Keratinocyte (primary cell): ENCODE measurements at places on chromosomes 2 and 18. TPM values are rescaled to one million over a fixed set of nuclear protein-coding genes. Genes with fewer than 3 reads are reported as not detected.

DNA sequence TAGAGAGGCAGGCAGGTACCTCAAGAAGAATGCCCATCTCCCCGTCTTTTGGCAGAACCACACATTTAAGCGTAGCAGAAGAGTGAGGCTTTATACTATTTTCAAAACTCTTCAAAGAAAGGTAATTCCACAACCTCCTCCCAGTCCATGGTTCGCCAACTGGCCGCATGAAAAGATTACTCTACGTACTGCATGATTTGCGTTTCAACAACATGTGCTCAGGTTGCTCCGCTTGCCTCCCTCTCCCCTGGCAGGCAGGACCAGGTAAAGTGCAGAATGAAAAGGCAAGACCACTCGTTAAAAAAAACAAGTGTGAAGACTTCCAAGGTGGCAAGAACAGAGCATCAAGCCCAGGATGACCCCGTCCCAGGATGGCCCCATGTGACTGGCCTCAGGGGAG lies 143.7 kb downstream of the SP3 start:
- DNase-seq: no peak

GRCh38 chr2:54704688-54705605 lies 18.5 kb upstream of the EML6 start:
- no peak for DNase-seq

GRCh38 chr2:189661148-189661956 lies at the start of gene ASNSD1:
ASNSD1 (plus strand) TSS chr2:189661459; CDS start chr2:189666133, 4,674 bp downstream.
- peak; percentile 100 for DNase-seq

DNA sequence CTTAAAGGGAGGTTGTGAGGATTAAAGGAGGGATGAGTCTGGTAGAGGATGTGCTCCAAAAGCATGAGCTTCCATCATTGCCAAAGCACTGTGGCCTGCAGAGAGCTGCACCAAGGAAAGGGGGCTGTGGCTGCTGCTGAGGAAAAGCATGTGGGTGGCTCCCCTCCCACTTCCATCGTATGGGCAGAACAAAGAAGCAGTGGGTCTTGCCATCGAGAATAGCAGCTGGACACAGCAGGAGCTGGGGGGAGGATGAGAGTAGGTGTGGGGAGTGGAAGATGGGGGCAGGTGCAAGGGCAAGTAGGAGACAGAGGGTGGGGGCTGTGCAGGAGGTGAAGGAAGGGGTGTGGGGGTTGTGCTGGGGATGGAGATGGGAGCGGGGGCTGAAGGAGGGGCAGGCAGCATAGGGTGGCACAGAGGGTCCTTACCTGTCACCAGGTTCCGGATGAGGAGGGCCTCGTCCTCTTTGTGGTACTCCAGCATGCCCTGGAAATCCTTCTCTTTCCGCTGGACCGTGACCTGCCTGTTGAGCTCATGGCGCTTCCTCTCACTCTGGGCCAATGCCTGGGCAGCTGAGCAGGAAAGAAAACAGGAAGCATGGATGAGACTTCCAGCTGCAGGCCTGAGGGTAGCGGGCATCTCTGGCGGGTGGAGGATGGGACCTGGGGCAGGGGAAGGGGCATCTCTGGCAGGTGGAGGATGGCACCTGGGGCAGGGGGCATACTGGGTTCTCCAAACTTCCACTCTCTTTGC lies 33.6 kb upstream of the ACAA2 start:
- no peak for DNase-seq

DNA sequence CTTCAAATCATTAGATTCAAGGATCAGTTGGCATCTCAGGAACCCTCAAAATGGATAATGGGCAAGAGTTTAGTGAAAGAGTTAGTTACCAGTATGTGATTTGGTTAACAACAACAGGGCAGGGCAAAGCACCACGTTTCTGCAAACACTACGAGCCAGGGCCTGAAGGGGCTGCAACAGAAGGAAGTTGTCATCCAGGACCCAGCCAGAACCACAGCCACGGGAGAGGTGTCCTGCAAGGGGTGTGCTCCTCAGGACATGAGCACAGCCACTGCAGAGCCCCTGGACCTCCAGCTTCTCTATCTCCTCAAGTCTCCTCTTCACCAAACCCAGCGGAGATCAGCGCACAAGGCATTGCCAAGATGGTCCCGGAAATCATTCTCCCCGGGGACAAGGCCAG lies 173.3 kb upstream of the PIEZO2 start:
- no peak for DNase-seq

- no peak for DNase-seq
These were observed 227.4 kb upstream of the CDH7 start for GRCh38 chr18:65523461-65523860.

DNA sequence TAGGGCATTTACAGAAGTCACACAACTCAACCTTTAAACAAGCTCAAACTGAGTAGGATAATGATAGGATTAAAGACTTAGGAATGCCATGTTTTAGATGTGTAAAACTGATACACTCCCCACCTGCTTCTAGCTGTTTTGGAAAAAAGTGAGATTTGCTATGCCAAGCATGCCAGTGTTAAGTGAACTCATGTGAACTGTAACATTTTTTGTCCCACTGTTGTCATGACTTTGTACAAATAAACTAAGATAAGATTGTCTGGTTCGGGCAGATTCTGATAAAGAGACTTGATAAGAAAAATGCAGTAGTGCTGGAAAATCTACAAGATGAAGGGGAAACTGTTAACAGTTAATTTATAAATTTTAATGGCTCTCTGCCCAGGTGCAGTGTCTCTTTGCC lies 66.5 kb downstream of the GLS start:
- no peak for DNase-seq

- DNase-seq: no peak
These were observed 147.0 kb upstream of the LINC00305 start for GRCh38 chr18:64295839-64296238.

DNA sequence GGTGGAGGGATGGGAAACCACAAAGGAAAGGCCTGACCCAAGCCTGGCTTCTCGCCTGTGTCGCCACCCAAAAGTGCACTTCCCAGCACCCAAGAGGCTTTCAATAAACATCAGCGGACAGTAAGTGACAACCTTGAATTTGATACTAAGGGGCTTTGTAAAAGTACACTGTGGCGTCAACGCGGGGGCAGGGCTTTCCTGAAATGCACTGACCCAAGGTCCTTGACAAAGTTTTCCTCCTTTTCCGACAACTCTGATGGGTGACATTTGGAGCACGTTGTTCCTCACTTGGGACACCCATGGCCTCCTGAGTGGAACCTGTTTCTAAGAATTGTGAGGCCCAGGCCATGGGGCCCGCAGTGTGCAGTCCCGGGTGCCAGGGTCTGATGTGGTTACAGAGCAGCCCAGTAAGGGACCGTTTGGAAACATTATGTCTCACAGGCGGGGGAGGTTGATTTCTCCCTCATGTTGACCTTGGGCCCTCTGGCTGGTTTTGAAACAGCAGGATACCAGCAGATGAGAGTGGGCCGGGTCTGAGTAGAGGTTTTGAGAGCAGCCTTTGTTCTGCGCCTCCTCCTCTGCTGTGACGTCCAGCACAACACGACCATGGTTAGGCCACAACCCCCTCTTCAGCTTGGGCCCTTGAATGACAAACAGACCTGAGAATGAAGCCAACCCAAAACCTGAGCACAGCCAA lies 2.8 kb upstream of the ZBTB14 start:
- no peak for DNase-seq

- DNase-seq: no peak
These were observed 286.8 kb downstream of the RAD51AP2 start for GRCh38 chr2:17231394-17231965.

GRCh38 chr2:216791303-216791702 lies 68.6 kb downstream of the TNP1 start:
- no peak for DNase-seq

DNA sequence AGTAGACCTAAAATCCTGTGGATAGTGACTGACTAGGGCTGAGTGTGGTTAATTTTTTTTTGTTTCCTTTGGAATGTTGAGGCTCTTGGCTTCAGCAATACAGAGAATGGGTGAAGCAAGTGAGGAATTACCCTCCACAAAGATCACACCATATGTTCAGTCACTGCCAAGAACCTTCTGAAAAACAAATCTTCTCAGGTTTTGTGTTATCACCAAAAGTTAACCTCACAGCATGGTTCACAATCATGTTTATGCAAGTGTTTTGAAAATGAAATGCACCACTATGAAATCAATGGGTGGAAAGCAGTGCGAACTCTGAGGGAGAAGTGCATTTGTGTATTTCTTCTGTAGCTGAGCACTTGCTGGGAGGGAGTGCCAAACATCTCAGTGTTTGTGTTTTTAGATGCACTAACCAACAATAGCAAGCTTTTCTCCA lies 44.4 kb downstream of the SPATS2L start:
- DNase-seq: no peak

GRCh38 chr2:122072666-122073065 lies 317.2 kb downstream of the TSN start:
- DNase-seq: no peak

DNA sequence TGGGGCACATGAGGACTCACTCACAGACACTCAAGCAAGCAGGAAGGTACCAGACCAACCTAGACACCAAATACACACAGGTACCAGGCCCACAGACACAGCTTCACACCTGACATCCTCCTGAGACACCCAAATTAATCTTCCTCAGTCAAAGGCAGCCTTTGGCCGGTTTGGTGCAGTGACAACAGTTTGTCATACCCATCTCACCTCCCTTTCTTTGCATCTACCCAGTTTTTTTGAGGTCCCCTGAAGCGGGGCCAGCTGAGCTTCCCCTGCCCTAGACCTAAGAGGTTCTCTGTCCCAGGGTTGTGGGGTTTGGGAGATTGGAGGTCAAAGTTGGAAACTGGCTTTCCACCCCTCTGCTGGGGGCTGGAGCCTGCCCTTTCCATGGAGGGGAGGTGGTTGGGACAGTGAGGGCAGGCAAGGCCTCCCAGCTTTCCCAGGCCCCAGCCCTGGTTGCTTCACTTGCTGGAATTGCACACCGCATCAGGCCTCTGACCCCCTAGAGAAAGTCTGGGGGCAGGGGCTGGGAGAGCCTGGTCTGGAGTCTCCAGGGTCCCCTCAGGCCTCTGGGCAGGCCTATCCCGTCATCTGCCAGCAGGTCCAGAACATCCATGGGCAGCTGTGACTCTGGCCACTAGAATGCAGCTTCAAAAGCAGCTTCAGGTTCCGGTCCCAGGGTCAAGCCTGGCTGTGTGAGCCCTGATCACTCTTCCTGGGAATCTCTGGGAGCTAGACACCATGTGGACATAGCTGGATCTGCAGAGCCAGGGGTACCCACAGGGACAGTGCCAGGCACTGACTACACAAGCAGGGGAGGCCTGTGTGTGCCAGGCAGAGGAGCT lies 12.5 kb upstream of the TEX261 start:
- no peak for DNase-seq

DNA sequence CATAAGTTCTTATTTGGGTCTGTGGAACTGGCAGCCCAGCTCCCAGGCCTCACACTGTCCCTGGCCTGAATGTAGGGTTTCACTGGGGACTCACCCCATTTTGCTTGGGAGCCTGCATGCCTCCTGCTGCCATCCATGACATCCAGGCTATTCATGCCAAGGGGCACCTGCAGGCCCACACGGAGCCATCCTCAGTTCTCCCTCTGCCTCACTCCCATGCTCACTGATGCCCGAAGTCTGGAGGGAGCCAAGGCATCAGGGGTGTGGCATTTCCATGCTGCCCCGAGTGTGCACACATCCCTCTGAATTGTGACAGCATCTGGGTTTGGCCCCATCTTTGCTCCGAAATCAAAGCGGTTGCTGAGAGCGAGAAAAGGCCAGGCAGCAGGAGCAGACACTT lies 67.4 kb upstream of the ZNF804A start:
- no peak for DNase-seq

- no peak for DNase-seq
These were observed 208.4 kb downstream of the ANAPC1 start for GRCh38 chr2:111675419-111676194.

GRCh38 chr2:239938651-239939486 lies 86.3 kb downstream of the NDUFA10 start:
- no peak for DNase-seq

DNA sequence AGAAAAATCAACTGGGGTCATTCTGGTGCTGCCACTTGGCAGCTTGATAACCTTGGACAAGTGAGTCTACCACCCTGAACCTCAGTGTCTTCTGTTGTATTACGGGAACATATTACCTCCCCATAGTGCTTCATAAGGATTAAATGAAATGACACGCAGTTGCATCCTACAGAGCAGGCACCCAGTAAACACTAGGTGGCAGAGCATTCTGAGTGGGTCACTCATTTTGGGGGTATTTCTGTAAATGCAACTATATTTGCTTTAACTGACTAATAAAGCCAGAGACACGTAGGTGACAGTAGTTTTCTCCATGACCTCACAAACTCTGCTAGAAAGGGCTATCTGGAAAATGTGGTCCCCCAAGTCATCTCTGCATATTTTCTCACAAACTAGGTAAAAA lies 4.7 kb downstream of the CD226 start:
- DNase-seq: no peak

DNA sequence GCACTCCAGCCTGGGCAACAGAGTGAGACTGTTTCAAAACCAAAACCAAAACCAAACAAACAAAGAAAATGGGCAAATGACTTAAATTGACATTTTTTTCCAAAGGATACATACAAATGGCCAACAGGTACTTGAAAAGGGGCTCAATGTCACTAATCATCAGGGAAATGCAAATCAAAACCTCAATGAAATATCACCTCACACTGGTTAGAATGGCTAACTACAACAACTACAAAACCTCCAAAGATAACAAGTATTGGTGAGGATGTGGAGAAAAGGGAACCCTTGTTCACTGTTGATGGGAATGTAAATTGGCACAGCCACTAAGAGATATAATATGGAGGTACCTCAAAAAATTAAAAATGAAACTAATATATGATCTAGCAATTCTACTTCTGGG lies 213.2 kb upstream of the HS6ST1 start:
- DNase-seq: no peak

DNA sequence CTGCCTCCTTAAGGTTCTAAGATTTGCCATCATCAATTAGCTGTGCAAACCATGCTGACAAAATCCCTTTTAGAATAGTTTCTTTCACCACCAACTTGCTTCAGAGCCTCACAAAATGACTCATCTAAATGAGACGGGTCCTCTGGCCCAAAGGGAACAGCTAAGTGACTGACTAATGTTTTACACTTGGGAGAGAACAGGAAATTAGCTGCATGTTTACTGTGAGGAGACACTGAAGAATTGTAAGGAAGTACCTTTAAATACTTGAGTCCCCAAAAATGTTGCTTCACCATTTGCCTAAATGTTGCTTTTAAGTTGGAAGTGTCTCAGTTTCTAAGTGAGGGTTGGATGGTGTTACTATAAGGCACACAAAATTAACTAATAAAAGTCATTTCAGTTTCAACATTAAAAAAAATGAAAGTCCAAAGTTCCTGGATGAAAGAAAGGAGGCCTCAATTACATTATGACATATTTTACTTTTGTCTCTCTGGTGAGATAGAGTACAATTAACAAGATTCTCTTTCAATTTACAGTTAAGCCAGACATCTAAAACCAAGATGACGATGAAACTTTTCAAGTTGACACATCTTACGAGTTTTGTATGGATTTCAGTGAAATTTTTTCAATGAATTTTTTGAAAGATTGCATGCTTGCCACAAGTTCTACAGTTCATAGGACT lies 229.1 kb upstream of the FN1 start:
- peak; percentile 64 for DNase-seq

Gene CRYGD
- not detected in 3 replicates for polyA plus RNA-seq

Gene ELOA2
- polyA plus RNA-seq: not detected in 3 replicates

Gene CNTNAP5
- polyA plus RNA-seq: not detected in 3 replicates

Gene KCNF1
- polyA plus RNA-seq: 0.05 to 0.10 TPM (median 0.08 TPM) in 3 replicates

Gene ZNF521
- 0.02 to 0.09 TPM (median 0.07 TPM) in 3 replicates for polyA plus RNA-seq

Gene DLX1
- 0.68 to 1.5 TPM (median 0.88 TPM) in 3 replicates for polyA plus RNA-seq

Gene ZNF396
- 0.20 to 0.49 TPM (median 0.33 TPM) in 3 replicates for polyA plus RNA-seq

Gene ST6GAL2
- 0.08 to 0.24 TPM (median 0.14 TPM) in 3 replicates for polyA plus RNA-seq
